ENCODE measurements at places on chromosomes 7 and 10.

GRCh38 chr7:90817846-90818245 is 221.7 kb downstream of the CDK14 start:
- DNase-seq, result no peak

DNA sequence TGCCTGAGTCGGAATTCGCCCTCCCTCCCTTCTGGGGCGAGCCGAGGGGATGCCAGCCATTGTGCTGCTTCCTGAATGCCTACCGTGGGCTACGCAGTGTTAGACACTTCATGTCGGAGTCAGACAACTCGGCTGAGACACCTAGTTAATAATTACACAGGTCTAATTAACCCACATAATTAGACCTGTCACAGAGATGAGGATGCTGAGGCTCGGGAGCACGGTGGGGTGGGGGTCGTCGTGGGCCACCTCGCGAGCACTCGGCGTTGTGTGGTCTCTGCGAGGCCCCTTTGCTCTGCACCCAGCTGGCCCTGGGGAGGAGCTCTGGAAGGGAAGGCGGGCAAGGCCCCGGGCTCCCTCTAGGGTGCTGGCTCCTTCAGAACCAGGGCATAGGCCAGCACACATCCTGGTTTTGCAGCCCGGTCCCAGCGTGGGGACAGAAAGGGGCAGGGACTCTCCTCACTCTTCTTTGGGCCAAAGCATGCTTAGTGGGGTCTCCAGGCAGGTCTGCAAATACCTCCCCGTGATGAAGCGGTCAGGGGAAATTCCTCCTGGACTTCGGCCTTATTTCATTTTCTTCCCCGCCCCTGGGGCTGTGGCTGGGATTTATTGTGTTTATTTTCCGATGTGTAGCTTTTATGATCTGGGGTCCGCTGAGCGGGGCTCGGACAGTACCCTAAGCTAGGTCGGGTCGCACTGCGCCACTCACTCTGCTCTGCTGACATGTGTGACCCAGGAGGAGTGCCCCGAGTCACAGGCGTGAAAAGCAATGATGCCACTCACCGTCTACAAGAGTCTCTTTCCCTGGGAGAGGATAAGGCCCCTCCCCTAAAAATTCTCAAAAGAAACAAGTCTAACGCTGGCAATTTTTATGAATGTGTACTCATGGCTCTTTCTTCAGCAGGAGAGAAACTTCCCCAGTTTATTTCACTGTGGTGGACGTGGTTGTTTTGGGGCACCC is 4.9 kb upstream of the FOXL3 start:
- no peak for DNase-seq

DNA sequence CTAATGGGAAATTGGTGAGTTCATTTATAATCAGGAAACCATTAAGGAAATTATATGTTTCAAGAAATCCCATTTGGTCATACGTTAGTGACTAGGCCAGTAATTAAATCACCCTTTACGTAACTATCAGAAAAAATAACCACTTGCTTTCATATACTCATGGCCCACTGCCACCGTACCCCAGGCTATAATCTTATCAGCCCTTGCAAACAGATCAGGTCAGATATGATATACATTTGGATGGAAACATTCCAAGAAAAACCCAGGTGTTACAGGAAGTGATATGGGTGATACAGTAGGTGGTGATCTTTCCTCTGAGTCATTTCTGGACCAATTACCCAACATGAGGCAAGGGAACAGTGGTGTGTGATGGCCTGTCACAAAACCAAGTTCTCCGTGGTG is 481.0 kb upstream of the SEMA3A start:
- no peak for DNase-seq

- no peak for DNase-seq
These were observed 173.4 kb upstream of the NRP1 start for GRCh38 chr10:33507662-33508425.

DNA sequence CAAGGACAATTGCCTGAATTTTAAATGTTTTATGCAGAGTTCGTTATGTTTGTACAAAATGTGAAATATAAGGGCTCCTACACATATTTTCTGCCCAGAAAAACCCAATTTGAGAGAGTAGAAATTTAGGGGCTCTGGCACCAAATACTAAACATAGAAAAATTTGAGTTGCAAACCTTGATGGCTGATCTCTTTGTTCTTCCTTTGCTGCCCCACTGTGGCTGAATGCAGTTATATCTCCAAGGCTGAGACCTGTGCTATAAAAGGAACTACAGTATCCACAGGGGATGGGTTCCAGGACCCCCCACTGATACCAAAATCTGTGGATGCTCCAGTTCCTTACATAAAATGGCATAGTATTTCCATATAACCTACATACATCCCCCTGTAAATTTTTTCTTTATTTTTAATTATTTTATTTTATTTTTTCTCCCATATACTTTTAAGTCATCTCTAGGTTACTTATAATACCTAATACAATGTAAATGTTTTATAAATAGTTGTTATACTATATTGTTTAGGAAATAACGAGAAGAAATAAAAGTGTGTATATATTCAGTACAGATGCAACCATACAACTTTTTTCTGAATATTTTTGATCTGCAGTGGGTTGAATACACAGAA is 22.5 kb downstream of the CFAP43 start:
- no peak for DNase-seq

GRCh38 chr10:108303149-108303548 is 1138.6 kb upstream of the SORCS1 start:
- DNase-seq, result no peak

GRCh38 chr7:102916426-102916825 is 3.6 kb downstream of the LRRC17 start:
- DNase-seq, result no peak

DNA sequence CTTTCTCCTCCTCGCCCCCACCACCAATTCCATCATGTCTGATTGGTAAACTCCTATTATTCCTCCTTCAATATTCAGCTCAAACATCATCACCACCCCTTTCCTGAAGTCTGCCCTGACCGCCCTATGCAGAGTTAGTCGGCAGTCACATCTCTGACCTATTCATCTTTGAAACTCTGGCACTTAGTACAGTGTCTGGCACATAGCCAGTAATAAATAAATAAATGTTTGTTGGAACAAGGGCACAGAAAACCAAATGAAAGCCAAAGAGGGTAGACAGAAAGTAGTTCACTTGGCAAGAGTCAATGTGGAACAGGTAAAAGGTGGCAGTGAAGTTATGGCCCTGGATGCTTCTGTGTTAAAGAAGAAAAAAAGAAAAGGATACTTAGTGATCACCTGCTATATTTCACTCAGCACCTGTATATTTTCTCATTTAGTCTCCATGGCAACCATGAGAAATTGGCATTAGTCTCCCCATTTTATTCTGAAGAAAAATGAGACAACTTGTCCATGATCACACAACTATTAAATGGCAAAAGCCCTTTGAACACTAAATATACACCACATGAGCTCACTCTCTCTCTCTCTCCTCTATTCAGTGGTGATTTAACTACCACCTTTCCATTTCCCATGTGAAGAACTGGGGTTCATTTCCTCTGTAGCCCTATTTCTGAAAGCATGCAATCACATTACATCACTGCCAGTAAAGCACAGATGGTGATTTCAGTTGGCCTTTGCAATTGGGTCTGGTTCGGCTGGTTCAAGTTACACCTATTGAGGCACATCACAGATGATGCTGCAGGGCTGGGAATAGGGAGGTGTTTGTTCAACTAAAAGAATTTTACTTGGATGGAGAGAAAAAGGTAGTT is 25.3 kb downstream of the CHCHD3 start:
- DNase-seq, result no peak

DNA sequence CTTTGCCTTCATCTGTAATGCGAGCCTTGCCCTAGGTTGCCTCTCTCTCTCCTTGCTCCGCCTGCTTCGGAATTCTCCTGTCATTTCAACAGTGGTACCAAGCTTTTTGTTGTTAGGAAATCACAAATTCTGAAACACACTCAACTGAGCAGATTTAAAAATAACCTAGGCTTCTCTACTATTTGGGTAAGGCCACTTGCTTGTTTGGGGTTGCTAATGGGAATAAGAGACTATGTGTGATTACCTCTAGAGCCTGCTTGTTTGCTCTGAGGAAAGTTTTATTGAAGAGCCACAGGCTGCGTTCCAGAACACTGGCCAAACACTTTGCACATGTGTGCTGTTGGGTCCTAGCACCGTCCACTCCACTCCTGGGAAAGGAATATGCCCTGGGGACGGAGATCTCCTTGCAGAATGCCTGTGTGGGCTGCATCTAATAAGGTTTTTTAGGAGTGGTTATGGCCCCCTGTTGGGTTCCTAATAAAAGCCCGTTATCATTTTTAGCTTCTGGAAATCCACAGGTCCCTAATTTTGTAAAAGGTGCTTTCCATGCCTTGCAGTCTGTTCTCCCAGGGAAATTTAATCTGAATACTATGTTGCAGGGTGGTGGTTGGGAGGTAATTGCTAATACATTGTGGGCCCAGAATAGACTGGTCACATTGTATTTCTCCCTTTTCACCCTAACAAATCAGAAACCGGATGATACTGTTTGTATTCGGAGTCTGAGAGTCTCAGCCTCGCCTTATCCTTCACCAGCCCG is 68.7 kb upstream of the KLF6 start:
- no peak for DNase-seq

DNA sequence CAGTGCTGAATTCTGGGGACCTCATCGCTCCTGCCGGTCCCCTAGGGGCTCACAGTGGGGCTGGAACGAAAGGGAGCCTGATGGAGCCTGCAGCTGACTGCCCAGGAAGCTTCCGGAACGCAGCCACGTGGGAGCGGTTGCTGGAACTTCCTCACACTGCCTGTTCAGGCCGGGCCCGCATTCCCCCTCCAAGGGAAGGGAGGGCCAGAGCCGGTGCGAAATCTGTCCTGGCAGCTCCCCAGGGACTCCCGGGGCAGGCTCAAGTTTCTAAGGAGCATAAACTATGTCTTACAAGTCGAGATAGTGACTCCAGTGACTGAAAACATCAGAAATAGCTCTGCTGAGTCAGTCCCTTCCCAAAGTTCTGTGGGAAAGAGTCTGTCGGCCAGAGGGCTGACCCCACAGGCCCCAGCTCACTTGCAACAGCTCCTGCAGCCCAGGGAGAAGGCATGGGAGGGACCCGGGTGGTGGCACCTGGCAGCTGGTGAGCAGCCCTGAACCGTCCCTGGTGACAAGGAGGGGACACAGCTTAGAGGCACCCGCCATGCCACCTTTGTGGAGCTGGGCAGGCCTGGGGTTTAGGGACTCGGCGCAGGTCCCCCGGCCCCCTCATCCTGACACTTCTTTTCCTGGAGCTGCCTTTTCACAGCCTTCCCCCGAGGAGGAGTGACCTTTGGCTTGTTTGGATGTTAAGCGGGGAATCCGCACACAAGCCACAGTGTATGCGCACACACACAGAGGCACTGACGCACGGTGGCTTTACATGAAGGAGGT is 47.6 kb downstream of the PDGFA start:
- no peak for DNase-seq

DNA sequence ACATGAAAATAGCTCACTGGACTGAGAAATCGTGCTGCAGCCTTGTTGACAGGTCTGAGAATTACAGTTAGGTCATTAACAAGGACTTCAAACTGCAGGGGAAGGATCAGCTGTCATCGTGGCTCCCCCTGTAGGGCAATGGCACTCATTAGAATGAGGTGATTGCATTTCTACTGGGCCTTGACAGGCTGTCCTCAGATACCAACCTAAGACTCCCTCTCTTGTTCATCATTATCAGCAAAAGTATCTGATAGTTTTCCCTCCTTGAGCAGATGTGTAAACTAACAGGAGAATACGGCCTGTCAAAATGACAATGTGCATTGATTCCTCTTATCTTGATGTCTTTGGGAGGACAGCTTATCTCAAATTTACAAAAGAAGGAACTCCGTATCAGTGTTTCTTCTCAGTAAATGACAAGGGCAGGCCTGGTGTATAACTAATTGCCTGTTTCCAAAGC is 648.5 kb upstream of the LRRN3 start:
- no peak for DNase-seq

Data from KG1 (cell line).